Left lobe of liver (tissue), 2 donors: ENCODE measurements at places on chromosomes 11 and 22.

DNA sequence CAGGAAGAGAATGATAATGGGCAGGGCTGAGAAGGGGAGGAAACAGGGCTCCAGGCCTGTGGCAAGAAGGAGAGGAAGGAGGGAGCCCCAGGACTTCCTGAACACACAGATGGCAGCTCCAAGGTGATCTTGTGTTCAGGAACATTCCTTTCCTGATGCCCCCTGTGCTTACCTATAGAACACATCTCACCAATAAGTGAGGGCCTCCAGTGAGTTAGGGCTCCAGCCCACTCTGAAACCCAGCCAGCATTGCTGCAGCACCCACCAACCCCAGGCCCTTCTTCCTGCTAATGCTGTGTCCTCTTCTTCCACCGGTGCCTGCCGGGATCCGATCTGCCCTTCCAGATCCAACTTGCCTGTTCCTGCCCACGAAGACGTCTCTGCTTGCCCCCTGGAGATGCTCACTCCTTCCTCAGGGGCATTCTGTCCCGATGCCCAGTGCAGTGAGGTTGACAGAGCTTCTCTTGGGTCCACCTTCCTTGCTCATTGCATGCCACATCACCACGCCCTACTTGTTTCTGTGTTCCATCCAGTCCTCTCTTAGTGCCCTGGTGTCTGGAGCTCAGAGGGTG lies 17.4 kb downstream of the ANKK1 start:
- no peak for DNase-seq

GRCh38 chr22:44603767-44604166 lies 98.2 kb upstream of the PRR5 start:
- DNase-seq: no peak

DNA sequence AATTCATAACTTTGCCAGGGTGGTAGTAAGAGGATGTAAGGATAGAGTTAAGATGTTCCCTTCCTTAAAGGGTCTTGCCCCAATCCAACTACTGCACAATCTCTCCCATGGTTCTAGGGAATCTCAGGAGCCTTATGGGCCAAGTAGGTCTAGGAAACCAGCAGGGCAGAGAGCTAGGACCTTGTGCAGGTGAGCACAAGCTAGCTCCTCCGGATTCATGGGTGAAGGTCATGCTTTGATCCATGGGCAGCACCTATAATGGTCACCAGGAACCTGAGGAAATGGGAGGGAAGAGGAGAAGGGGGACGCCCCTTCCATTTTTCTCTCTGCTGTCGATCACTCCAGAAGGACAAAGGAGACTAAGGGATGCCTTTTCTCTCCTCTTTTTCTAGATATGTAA lies 16.8 kb downstream of the KCNJ11 start:
- no peak for DNase-seq

DNA sequence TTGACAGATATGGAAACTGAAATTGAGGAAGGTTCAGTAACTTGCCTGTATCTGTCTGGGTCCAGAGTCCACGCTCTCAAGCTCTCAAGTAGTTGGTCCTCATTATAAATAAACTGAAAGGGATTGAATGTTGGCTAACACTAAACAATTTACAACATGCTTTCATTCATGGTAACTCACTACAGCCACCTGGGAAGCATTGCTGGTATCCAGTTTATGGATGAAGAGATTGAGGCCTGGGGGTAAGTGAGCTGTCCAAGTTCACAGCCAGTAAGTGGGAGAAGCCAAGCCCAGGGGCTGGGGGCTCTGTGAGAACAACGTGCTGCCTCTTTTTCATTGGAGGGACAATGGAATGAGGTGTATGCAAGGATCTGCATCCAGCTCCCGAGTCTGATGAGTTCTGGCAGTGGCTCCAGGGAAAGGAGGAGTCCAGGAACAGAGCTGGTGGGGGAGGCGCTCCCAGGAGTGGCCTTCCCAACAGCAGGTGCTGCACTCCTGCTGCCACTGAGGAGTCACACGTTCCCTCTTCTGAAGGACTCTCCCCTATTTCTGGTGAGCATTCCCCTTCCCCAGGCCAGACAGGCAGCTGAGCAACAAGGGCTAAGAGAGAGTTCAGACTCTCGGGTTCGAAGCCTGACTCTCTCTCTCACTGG lies 175.8 kb downstream of the CSNK2A3 start:
- DNase-seq: no peak

DNA sequence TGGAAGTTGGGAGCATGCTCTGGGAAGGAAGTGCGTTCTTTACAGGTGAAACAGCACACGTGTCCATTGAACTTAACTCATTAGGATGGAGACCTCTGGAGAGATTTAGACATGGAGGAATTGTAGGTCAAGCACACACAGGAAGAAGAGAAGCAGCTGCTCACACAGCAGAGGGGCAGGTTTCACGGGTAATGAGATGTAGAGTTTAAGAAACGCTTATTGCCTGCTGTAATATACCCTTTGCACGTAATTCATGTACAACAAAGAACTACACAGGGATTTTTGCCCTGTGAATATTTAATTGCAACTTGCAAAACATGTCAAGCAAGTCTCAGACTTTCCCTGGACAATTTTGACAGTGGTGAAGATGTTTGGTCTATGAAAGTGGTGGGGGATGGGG lies 508.0 kb downstream of the OPCML start:
- no peak for DNase-seq

GRCh38 chr11:6505577-6506240 lies 8.6 kb downstream of the DNHD1 start:
- DNase-seq: no peak

GRCh38 chr11:69801513-69802335 lies 17.5 kb downstream of the FGF3 start:
- DNase-seq: peak; percentile 52

DNA sequence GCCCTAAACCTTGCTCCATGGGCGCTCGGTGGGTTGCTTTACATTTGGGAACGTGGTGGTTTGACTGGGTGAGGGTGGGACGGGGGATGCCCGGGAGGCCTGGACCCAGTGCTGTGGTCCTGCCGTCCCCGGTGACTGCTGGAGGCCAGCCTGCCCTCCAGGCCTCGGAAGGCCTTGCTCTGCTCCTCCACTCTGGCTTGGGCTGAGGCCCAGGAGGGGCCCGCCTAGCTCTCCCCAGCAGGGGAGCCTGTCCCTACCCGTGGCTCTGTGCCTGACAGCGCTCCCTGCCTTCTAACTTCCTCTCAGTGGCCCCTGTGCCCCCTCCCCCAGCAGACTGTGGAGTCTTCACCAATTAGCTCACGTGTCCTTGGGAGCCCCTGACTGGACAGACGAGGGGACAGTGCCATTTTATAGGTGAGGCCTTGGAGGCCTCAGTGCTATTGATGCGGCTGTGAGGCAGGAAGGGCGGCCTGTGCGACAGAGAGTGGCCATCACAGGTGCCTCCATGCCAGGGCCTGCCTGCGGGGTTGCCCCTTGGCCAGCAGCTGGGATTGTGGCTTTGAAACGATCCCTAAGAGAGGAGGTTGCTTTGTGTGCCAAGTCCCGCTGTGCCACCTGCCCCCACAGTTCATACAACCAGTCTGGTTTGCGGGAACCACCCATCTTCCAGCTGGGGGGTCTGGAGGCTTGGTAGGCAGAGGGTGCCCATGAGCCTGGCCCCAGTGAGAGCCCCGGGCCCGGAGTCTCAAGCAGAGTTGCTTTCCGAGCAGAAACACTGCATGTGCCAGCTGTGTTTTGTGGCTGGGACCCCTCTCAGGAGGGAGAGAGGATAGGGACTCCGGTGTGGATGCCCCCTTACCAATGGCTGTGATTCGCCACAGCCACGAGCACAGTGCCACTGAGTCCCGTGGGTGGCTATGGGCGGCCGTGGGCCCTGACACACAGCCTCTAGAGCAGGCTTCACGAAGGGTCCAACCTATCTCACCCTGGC lies 17.7 kb downstream of the TPCN2 start:
- DNase-seq: no peak

- DNase-seq: no peak
Observed at GRCh38 chr22:49724893-49725489, 102.7 kb downstream of the BRD1 start.

- DNase-seq: peak; percentile 41
Observed at GRCh38 chr22:46028106-46028991, 51.4 kb upstream of the WNT7B start.

DNA sequence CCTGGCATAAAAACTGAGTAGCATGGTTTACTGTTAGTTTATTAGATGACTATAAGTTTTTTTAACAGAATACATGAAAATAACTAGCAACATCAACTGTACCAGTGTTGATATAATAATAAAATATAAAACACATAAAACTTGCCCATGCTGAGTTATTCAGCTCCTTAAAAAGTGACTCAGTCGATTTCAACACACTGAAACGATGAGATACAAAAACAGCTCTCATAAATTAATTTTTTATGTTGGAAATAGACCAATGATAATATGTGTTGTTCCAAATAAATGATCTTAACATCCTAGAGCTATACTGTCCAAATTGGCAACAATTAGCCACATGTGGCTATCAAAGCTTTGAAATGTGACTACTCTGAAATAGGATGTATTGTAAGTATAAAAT lies 15.9 kb downstream of the PDGFD start:
- no peak for DNase-seq

DNA sequence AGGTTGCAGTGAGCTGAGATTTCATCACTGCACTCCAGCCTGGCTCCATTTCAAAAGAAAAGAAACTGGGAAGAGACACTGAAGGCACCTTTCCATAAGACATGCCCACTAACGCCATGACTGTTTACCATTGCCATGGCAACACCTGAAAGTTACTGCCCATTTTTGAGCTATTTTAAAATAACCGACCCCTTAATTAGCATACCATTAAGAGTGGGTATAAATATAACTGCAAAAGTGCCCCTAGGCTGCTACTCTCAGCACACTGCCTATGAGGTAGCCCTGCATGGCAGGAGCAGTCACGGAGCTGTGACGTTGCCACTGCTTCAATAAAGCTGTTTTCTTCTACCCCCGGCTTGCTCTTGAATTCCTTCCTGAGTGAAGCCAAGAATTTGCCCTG lies 9.9 kb upstream of the RNASEH2C start:
- no peak for DNase-seq

- DNase-seq: no peak
Observed at GRCh38 chr11:61390161-61390560, 2.2 kb upstream of the TMEM216 start.

DNA sequence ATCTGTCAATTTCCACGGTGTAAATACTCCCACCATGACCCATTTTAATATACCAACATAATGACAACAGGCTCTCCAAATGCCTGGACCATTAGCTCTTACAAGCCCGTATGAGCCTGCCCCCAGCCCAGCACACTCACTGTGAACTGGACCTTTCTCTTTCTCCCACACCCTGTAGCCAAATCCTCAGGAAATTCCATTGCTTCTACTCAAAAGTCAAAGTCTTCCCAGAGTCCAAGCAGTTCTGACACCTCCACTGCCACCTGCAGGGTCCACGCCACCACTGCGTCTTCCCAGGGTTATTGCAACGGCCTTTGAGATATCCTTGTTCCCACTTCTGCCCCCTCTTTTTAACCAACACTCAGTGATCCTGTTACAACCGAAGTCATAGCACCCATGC lies 110.1 kb upstream of the ASPHD2 start:
- DNase-seq: no peak

DNA sequence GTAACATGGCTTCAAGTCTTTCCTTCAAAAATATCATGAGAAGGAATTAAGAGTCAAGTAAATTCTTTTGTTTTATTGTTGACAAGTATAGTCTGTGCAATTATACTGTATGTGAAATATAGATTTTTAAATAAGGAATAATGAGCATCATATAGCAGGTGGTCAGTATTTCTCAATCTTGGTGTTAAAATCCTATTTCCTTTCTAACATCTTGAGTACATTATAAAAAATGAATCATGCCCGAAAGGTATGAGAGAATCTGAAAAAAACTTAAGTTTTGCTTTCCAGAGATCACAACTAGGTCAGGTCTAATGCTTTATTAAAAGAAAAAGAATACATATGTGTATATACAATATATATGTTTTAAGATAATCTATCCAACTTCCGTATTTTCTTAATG lies 53.1 kb downstream of the KIF18A start:
- no peak for DNase-seq

DNA sequence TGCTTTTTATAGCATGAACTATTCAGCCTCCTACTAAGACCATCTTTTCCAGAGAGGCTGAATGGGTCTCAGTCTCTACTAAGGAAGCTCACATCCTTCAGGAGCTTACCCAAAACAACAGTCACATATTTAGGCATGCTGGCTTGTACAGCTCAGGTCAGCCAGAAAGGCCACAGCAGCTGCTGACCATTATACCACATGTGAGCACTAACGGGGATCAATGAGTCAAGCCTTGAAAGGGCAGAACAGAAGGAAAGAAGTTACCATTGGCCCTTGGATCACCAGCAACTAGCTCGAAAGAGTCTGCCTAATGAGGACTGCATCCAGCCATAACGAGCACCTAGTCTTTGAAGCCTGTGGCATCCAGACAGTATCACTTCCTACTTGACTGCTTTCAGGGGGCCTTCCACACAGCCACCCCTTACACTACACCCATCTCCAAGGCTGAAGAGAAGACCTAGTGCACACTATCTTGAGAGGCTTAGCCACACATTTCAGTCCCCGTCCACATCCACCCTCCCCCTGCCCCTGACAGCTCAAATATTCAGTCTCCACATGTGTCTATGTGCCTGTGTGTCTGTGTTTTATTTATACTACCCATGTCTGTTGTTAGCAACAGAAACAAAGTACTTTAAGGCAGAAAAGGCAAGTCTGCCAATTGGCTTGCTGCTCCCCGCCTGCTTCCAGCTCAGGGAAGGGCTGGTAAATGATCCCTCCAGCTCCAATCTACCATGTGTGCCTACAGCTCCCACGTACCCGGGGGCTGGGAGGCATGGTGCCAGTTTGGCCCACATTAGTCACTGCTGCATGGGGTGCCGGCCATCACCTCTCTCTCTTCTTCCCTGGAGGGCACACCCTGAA lies 95.5 kb downstream of the RPL27A start:
- DNase-seq: no peak

DNA sequence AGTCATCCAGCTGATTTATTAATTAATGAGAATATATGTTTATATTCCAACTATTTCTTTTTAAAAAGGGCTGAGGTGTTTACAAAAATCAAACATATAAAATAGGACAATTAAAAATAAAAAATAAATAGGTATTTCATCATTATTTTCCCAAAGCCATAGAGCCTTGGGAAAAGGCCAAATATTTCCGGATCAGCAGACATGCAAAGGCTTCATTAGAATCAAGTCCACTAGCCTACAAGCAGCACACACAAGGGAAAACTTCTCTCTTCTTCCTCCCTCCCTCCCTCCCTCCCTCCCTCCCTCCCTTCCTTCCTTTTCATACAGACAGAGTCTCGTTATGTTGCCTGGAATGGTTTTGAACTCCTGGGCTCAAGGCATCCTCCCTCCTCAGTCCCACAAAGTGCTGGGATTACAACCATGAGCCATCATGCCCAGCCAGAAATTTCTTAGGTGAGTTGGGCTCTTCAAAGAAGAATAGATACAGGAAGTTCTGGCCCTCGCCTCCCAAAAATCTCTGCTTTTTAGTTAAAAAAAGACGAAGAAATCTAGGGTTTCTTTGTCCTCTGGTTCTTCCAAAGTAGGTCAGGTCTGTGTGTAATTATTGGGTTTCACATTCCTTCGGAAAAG lies 121.2 kb downstream of the SIK3 start:
- DNase-seq: no peak

GRCh38 chr11:67442504-67443404 lies 522 bp downstream of the CORO1B start:
- no peak for DNase-seq
